ENCODE measurements at places on chromosomes 3 and 15.

GRCh38 chr3:46090161-46090591 lies 62.9 kb upstream of the XCR1 start:
- DNase-seq = peak; percentile 50

DNA sequence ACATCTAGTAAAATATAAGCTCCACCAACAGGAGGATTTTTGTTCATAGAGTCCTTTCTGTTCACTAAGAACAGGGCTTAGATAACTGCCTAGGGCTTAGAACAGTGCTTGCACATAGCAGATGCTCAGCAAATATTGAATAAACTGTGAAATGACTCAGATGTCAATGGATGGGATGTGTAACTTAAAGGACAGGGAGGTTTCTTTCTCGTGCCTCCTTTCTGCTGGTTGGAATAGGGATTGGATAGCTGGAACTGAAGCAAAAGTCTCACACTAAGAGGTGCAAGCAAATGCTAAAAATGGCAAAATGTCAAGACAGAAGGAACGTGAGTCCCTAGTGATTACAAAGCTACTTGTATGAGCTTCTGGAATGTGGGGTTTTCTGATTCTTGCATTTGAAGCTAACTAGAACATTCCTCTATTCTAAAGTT lies 392.8 kb upstream of the WNT5A start:
- DNase-seq = peak; percentile 56

GRCh38 chr3:63395960-63396359 lies 117.9 kb downstream of the SYNPR start:
- no peak for DNase-seq

DNA sequence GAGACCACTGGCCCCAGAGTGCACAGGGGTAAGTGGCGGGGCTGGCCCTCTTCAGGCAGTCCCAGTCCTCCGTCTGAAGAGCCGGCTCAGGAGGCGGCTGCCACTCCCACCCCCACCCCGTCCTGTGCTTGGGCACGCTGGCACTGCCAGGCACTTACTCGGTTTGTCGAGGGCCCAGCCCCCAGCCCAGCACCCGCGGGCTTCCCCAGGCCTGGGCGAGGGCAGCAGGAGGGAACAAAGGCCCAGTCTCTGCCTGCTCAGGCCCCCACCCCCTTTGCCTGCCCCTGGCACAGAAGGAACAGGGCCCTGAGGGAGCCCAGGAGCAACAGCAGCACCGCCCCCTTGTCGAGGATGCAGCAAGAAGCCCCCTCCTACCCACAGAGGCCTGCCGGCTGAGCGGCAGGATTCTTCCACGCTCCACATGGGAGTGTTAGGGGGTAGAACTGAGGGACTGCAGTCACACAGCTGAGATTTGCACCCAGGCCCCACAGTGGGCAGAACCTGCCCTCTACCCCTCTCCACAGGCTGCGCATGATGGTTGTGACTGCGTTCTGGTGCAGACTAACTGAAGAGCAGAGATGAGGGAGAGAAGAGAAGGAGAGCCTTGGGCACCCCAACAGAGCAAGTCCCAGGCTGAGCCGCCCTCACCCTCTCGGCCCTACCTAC lies 8.9 kb downstream of the DUSP7 start:
- DNase-seq = peak; percentile 26

- no peak for DNase-seq
Measured at GRCh38 chr3:123099331-123100192, 32.7 kb downstream of the PDIA5 start.

DNA sequence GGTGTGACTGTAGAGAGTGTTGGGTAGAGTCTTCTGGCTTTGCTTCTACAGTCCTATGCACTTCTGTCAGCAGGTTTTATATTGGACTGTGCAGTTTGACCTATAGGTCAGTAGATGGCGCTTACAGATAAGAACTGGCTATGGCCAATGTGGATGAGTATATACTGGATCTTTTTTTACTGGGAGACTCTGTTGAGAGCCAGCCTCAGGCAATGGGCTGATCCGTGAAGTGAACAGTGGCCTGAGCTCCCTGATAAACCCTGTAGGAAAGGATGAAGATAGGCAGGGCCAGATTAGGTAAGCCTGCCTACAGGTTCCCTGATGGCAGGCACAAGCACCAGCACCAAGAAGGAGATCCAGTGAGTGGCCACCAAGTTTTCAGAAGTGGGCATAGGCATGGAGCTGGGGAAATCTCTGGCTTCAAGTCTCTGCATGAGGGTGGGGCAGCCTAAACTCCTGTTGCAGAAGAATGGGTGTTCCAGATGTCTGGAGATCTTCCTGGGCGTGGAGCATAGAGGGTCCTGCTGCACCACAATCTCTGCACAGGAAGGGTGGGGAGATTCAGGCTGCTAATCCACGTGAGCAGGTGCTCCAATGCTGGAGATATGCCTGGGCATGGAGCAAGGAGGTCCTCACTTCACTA lies 326.0 kb upstream of the SGO1 start:
- peak; percentile 63 for DNase-seq

DNA sequence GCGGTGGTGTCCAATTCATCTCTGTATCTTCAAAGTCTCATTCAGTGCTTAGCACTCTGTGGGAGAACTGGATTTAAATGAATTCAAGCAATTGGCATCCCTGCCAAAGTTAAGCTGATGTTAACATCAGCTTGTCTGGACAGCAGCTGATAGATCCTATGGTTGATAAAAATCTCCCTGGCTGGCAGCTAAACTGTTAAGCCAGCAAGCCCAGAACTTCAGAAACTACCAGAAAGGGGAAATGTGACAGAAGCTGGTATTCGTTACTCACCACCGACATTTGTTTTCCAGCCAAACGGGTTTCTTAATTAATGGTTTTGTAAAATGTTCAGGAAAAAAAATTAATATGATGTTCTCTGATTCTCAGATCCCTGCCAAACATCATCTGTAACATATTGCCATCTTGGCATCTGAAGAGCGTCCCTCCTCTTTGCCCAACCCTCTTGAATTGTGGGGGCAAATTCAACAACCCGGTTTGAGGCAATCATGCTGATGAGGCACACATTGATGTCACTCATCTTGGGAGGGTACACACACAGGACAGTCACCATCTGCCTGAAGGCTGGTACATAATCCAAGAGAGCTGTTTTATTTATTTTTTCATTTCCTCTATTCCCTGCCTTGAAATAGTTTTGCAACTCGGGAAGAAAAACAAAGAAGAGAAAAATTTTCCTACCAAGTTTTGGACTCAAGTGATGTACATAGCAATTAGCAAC lies 76.3 kb upstream of the ABHD17C start:
- no peak for DNase-seq
